Heart left ventricle (tissue), 16 donors: ENCODE measurements at places on chromosomes 1 and 21.

DNA sequence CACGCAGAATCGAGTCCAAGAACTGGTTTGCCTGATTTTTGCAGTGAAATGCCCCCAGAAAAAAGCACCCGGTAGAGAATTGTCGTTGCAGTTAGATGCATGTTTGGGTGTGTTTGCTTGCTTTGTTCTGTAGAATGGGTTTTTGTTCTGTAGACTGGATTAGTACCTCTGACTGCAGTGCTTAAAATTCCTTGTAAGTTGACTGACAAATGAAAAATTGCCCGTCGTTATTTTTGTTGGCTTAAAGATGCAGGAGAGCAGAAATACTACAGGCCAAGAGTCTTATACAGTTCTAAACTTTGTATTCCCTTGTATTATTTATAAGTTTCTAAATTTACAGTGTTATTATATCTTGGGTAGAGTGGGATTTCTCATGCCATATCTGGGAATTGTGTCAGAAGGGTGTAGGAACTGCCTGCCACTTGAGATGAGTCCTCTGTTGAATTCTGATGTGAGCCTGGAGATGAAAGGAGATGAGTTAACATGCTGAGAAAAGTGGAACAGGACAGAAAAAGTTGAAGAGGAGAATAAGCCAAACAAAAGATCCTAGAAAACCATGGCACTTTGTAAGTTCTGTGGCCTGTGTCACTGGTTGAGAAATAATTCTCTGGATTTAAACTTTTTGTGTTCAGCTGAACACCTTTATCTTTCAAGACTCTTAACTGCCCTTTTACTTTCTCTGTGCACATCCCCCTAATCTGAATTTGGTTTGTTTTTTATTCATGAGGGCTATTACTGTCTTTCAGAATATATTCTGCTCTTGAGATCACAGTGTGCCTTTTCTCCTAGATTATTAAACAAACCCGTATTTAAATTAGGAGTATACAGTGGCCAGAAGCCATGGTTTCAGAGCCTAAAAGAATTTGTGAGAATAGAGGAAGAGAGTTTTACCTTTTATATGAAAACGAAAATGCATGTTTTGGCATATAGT is 1.4 kb downstream of the DESI2 start:
- DNase-seq, result no peak

- no peak for DNase-seq
These were observed 139.7 kb downstream of the ROR1 start for GRCh38 chr1:63913533-63913932.

- peak; percentile 70 for DNase-seq
These were observed 52.0 kb downstream of the SLC9A1 start for GRCh38 chr1:27102707-27103468.

GRCh38 chr1:209107535-209107934 is 476.0 kb upstream of the CAMK1G start:
- no peak for DNase-seq

DNA sequence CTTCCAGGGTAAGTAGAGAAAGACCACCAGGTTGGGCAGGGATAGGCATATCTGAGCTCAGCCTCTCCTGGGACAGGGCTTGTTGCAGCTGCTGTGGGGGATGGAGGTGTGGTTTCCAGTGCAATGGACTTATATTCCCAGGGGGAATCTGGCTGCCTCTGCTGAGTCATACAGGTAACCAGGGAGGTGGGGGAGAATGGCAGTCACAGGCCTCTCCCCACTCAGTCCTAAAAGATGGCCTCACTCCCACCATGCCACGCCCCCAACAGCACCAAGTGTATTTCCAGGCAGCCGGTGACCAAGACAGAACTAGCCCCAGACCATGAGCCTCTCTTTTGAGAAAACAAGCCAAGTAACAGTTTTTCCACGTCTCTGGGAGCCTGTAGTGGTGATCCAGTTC is 1240.7 kb downstream of the BRINP3 start:
- DNase-seq, result no peak

GRCh38 chr1:25698252-25698651 is 81.7 kb downstream of the MAN1C1 start:
- DNase-seq, result no peak

DNA sequence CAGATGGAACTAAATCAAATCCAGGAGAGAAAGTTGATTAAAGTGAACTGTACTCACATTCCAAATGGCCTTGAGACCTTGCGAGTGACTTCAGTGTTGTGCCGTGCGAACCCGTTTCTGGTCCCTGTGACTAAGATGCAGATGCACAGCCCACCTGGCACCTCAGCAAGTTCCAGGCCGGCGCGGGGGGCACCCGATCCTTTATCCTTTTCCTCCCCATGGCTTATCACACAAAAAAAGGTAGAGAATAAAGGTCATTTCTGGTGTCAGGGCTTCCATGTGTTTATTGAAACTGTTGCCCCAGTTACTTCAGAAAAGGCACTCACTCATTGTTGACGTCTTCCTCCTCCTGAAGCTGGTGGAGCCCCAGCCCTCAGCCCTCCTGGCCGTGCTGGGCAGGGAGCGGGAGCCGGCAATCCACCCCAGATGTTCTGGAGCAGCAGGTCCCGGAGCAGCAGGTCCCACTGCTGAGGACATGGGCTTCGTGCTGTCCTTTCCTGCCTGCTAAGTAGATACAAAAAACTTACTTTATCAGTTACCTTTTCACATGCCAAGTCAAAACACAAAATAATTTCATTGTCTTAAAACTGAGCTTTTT is 53.0 kb downstream of the PCNT start:
- DNase-seq, result no peak

GRCh38 chr1:169546087-169546995 is 39.9 kb downstream of the F5 start:
- peak; percentile 53 for DNase-seq
